T-helper 2 cell (primary cell): ENCODE measurements at places on chromosomes 4 and X.

DNA sequence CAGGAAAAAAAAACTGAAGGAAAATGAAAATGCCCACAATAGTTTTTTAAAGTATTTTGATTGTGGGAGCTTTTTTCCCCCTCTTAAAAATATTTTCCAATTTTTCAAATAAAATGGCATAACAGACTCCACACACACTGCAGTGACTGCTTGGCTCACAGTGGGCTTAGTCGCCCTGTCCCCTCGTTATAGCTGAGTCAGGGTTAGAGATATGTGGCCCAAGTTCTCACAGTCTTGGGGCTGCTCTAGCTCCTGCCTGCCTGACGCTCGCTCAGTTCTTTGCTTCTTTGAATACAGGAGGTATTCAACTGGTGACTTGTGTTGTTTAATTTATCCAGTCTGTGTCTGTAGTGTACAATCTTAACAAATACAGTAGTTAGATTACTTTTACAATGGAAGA lies 47.7 kb downstream of the BEND2 start:
- DNase-seq: no peak

GRCh38 chr4:42399393-42399792 lies 2.1 kb downstream of the SHISA3 start:
- no peak for DNase-seq

DNA sequence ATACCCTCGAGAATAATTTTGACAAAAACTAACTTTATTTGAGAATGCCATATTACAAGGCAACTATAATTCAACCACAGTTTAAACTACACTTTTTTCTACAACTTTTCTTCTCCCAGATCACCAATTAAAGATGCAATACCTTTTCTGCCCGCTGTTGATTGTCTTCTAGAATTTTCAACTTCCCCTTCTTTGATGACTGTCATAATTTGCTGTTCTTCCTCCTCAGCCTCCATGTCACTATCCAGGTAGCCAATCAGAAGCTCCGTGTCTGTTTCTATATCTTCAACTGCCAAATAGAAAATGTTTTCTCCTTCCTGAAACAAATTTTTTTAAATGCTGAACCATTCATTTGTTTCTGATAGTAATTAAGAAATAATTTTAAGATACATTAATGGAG lies 101.5 kb downstream of the PRDM5 start:
- DNase-seq: no peak

- no peak for DNase-seq
These were observed 27.5 kb upstream of the PLS3 start for GRCh38 chrX:115533485-115533884.

- DNase-seq: no peak
These were observed 115.1 kb downstream of the CAMK2D start for GRCh38 chr4:113646442-113646822.

GRCh38 chrX:93420090-93420489 lies 253.3 kb downstream of the NAP1L3 start:
- DNase-seq: no peak
